RPMI7951 (cell line): ENCODE measurements at places on chromosomes 3 and 15. TPM values are rescaled to one million over a fixed set of nuclear protein-coding genes. Genes with fewer than 3 reads are reported as not detected.

- no peak for DNase-seq
These were observed 99.6 kb downstream of the SLC25A26 start for GRCh38 chr3:66320390-66320789.

DNA sequence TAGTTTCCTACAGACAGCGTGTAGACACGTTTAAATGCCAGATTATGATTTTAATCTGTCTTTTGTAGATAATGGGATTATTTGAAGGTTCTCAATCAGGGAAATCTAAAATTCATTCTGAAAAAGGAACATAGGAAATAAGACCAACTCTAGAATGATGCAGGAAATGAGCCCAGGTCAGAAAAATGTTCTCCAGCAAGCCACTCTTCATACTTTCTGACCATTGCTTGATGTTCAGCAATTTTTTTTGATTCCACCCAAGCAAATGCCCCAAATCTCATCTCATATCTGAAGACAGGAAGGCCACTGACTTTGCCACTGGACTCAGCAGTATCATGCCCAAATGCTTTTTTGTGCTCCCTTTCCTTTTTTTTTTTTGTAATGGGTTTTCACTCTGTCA lies 373.4 kb downstream of the LPP start:
- no peak for DNase-seq

The STRA6 gene
- 95.7 and 114 TPM in 2 replicates for total RNA-seq

GRCh38 chr15:67134871-67135492 lies 69.6 kb downstream of the SMAD3 start:
- DNase-seq = no peak

The NR1I2 gene
- 0.12 TPM in 1 of 2 replicates, not detected in the other for total RNA-seq

GRCh38 chr15:64542091-64542490 lies 81.7 kb downstream of the ZNF609 start:
- DNase-seq = no peak

The SERPINI1 gene
- total RNA-seq = 1.9 TPM in 2 replicates

DNA sequence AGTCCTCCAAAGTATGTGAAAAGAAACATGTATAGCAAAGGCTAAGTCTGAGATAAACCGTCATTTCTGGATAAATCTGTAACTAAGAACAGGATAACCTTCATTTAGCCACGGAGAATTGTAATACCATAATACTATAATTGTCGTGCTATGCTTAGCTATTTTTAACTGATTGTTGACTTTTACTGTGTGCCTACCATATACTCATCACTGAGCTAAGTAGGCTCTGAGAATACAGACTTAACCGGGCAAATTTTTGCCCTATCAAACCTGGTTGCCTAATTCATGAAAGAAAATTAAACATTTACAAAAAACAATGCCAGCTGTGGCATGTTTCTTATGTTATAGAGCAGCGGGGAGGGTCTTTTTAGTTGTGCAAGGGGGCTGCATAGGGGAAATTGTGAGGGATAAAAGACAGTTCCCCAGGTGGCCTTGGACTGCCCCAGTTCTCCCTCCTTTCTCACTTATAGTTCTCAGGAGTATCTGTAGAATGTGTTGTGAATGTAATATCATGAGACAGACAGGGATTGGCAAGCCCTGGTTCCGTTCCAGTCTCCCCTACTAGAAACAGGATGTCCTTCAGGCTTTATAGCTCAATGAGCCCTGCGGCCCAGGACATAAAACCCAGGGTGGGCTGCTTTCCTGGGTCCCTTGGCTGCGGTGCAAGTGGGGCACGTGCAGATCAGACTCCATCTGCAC lies 318.5 kb downstream of the GBE1 start:
- DNase-seq = no peak
